ENCODE measurements at places on chromosomes 5 and 9. TPM values are rescaled to one million over a fixed set of nuclear protein-coding genes. Genes with fewer than 3 reads are reported as not detected.

DNA sequence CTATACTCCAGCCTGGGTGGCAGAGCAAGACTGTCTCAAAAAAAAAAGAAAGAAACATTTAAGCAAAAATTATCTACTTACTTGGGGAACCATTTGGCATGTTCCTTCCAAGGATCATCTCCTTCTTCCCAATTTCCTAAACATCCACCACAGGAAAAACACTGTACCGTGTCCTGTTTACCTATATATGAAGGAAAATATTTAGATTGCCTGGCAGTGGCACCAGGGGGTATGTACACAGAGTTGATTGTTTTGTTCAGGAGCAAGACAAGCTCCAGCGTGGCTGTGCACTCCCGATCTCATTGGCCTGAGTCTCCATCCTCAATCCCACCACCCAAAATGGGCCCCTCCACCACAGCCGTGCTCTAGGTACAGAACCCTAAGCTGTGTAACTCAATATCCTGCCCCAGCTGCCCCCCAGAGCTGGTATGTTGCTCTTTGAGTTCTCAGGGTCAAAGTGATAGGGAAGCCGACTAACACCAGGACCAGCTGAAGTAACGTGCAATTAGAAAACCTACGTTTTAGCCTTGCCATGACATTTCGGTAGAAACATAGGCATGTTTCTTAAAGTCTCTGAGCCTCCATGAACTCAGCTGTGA is 13.8 kb downstream of the NAIP start:
- DNase-seq = no peak
- H3K36me3 ChIP-seq = peaks cover 2% of the 10 kb centered on the region
- H3K4me3 ChIP-seq = no peak overlapping the region
- H3K4me1 ChIP-seq = no peaks in the 10 kb centered on the region
- H3K27ac ChIP-seq = no peak overlapping the region

DNA sequence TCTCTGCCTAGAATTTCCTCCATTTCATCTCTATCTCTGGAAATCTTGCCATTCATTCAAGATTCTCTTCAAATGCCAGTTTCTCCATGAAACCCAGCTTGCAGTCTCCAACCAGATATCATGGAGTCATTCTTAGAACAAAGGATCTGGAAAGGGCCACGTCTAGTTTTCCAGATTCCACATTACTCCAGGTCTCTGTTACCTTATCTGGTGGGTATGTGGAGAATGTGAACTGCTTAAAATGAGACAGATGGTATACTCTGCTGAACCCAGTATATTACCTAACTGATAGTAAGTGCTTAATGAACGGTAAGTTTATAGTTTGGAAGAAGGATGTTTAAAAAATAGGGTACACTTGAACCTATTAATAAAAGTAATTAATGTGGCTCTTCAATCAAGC is 52.3 kb upstream of the ZSWIM6 start:
- no peaks in the 10 kb centered on the region for H3K36me3 ChIP-seq
- H3K4me1 ChIP-seq = peaks cover 31% of the 10 kb centered on the region
- no peaks in the 10 kb centered on the region for H3K27me3 ChIP-seq
- H3K4me3 ChIP-seq = no peak overlapping the region
- DNase-seq = no peak

GRCh38 chr5:37751227-37751626 is 88.6 kb downstream of the GDNF start:
- H3K36me3 ChIP-seq = peaks cover 42% of the 10 kb centered on the region
- H3K27me3 ChIP-seq = no peaks in the 10 kb centered on the region
- H3K27ac ChIP-seq = no peak overlapping the region
- no peaks in the 10 kb centered on the region for H3K4me1 ChIP-seq

DNA sequence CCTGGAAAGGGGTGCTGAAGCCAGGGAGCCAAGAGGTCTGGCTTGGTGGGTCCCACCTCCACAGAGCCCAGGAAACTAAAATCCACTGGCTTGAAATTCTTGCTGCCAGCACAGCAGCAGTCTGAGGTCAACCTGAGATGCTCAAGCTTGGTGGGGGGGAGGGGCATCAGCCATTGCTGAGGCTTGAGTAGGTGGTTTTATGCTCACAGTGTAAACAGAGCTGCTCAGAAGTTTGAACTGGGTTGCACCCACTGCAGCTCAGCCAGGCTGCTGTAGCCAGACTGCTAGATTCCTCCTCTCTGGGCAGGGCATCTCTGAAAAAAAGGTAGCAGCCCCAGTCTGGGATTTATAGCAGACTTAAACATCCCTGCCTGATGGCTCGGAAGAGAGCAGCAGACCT is 55.5 kb upstream of the FBXL17 start:
- H3K36me3 ChIP-seq = no peaks in the 10 kb centered on the region
- peaks cover 8% of the 10 kb centered on the region for H3K27me3 ChIP-seq

GRCh38 chr9:1743121-1743960 is 271.8 kb upstream of the SMARCA2 start:
- no peaks in the 10 kb centered on the region for H3K4me1 ChIP-seq
- H3K36me3 ChIP-seq = no peaks in the 10 kb centered on the region
- H3K27me3 ChIP-seq = peaks cover 12% of the 10 kb centered on the region

Gene OTULINL
- total RNA-seq = 9.1 TPM

GRCh38 chr5:92548346-92548745 is 1032.7 kb downstream of the NR2F1-AS1 start:
- H3K36me3 ChIP-seq = no peaks in the 10 kb centered on the region
- no peaks in the 10 kb centered on the region for H3K27me3 ChIP-seq
- H3K4me3 ChIP-seq = no peak overlapping the region
- DNase-seq = no peak

DNA sequence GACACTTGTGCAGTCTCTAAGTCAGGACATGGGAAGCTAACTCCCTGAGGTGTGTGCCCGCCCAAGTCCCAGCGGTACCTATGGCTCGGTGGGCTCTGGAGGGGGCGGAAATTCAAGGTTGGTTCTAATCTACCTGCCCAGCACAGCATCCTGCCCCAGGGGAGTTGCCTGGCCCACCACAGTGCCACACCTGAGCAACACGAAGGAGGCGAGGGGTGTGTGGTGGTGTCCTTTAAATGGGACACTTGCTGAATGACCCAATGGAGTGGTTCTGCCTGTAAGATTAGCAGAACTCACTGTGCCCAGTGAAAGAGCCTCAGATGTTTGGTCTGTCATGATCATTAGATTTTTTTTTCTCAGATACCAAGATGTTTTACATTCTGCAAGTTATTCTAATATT is 70.7 kb upstream of the OTULINL start:
- H3K4me3 ChIP-seq = no peak overlapping the region
- no peaks in the 10 kb centered on the region for H3K4me1 ChIP-seq
- no peaks in the 10 kb centered on the region for H3K36me3 ChIP-seq
- no peak overlapping the region for H3K27ac ChIP-seq
